ENCODE measurements at places on chromosomes 1 and 21.

- DNase-seq = no peak
These were observed 100.8 kb upstream of the KIAA1614 start for GRCh38 chr1:180811886-180812285.

DNA sequence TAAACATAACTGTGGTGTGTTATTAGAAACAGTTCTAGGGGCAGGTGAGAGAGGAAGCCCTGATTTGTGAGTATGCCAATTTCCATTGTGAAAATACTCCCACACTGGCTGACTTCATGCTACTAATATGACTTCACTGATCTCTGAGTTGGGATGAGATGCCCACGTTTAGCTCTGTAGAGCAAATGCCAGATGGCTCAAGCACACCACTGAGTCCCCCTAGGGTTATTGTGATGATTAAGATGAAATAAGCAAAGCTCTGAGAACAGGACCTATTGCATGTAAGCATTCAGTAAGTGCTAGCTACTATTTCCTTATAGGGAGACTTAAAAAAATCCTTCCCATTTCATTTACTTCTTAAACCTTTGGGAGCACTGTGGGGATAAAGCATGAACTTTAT, 117.6 kb downstream of the CENPF start:
- DNase-seq = no peak

- peak; percentile 52 for DNase-seq
These were observed 1.7 kb upstream of the SORT1 start for GRCh38 chr1:109399326-109399957.

DNA sequence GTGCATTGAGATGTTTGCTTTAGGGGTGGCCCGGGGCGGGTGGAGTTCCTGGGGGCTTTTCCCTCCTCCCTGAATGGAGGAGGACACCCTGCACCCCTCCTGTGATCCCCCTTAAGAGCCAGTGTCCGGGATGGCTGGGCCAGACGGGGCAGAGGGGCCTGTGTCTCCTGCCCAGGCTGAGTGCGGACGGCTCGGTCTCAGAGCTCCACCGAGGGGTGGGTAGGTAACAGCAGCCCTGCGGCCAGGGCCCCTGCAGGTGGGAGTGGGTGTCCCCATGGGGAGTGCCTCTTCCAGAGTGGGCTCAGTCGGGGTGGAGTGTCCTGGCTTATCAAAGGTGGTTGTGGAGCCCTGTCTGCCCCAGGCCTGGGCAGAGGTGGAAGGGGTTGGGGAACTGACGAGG, 23.1 kb downstream of the TP73 start:
- no peak for DNase-seq

DNA sequence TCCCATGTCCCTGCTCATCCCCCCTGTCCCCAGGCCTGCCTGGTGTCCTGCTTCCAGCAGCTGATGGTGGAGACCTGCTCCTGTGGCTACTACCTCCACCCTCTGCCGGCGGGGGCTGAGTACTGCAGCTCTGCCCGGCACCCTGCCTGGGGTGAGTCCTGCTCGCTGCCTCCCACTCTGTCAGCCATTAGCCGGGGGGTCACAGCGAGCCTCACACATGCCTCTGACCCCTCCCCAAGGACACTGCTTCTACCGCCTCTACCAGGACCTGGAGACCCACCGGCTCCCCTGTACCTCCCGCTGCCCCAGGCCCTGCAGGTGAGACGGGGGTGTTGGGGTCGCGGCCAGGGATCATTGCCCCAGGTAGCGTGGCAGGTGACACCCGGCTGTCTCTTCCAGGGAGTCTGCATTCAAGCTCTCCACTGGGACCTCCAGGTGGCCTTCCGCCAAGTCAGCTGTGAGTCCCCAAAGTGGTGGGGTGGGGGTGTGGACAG, 10.0 kb downstream of the SCNN1D start:
- no peak for DNase-seq

DNA sequence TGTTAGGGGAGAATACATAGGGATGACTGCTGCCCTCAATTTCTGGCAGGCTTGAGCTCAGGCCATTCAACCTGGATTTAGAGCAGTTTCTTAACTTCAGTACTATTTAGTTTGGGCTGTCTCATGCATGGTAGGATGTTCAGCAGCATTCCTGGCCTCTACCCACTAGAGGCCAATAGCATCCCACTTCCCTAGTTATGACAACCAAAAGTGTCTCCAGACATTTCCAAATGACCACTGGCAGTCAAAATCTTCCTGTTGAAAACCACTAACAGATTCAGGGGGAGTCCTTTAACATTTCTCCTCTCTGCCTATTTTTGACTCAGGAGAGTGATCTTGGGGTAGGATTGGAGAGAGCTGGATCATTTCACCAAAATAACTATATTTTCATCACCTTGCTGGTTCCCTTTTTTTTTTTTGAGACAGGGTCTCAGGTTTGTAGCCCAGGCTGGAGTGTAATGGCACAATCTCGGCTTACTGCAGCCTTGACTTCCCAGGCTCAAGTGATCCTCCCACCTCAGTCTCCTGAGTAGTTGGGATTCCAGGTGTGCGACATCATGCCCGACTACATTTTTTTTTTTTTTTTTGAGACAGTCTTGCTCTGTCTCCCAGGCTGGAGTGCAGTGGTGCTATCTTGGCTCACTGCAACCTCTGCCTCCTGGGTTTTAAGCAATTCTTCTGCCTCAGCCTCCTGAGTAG, 8.7 kb downstream of the GNAT2 start:
- peak; percentile 26 for DNase-seq
